ENCODE measurements at places on chromosomes 3 and 15.

GRCh38 chr3:41164777-41165176 is 34.5 kb upstream of the CTNNB1 start:
- DNase-seq = no peak

GRCh38 chr3:72802001-72802400 is 46.2 kb downstream of the SHQ1 start:
- no peak for DNase-seq

DNA sequence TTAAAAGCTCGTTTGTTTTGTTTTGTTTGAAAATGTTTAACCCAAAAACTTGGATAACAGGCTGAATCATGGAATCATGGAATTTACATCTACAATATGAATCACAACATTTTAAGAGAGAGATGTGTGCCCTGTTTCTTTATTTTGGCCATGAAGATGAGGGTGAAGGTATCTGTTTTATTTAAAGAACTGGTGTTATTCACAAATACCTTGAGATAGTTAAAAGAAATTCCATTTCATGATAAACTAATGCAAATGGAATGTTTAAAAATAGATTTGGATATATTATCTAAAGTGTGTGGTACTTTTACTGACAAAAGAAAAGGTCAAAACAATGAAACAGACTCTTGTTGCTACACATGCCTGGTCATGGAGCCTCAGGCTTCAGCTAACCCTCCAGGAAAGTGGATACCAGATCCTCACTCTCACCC is 486.0 kb upstream of the CFAP20DC start:
- no peak for DNase-seq

DNA sequence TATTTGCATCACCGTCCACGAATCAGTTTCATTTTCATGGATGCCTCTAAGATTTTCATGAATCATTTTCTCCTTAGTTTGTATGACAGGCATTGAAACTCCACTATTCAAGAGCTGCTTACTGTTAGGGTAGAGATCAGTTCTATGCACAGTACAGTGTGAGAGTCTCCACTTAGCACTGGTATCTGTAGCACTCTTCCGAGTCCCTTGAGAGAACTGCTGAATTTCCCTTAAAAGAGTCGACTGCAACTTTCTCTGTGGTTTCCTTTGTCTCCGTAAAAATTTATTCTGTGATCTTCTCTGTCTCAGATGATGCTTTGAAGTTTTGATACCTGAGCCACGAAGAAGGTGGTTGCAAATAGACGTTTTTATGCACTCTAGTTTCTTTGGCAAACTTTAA is 14.8 kb downstream of the GTPBP8 start:
- no peak for DNase-seq

GRCh38 chr3:23824699-23825444 is 19.1 kb downstream of the UBE2E1 start:
- DNase-seq = no peak

All from activated T-cell treated with anti-CD3 and anti-CD28 coated beads, Interleukin-2, amount 50 U/mL, for 24 hours (primary cell).